ENCODE measurements at places on chromosomes 16 and 17.

DNA sequence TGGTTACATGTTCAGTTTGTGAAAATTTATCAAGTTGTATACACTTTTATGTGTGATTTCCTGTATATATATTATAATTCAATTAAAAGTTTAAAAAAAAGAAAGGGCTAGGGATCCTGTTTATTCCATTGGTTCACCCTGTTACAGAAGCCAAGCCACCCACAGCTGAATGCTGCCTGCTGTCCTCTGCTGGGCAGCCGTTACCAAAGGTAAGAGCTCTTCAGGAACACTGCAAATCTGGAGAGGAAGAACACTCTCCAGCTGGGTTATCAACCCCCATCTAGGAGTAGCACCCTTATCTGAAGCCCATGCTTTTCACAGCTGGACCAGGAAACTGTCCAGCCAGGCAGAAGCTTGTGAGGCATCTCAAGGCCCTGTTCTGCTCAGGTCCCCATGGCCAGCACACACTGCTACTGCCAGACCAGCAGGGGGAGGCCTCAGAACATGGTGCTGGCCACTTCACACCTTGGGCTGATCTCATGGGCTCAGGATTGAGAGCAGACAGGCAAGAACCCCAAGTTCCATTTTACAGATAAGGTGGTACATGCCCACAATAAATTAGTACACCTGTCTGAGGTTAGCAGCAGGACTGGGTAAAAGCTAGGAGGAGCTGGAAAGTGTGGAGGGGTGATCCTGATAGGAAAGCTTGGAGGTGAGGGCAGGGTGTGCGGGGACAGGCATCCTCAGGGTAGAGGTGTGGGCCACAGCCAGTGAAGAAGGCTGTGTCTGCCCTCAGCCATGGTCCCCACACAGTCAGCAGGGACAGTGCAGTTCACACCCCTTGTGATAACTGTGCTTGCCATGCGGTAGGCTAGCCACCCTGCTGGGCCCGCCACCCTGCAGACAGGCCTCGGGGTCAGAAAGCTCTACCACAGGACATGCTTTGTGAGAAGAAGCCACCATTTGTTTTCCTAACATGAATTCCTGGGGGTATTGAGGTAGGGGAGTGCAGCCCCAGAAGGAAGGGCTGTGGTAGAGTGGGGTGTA, 54.3 kb upstream of the SREBF1 start:
- DNase-seq = no peak

DNA sequence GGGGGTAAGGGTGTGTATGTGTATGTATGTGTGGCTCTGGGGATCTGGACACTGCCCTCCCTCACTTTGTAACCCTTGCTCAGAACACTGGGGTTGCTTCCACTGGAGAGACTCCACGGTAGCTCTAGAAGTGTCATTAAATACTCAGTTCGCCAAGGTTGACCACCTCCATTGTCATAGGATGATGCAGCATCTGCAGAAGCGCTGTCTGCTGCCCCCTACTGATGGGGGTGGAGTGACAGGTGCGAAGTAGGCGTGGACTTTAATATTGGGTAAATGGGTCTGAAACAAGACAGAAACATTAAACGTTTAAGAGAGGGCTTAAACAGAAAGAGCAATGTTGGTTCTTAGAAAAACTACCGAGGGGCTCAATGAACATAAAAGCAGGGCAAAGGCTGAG, 35.5 kb upstream of the STAC2 start:
- no peak for DNase-seq

DNA sequence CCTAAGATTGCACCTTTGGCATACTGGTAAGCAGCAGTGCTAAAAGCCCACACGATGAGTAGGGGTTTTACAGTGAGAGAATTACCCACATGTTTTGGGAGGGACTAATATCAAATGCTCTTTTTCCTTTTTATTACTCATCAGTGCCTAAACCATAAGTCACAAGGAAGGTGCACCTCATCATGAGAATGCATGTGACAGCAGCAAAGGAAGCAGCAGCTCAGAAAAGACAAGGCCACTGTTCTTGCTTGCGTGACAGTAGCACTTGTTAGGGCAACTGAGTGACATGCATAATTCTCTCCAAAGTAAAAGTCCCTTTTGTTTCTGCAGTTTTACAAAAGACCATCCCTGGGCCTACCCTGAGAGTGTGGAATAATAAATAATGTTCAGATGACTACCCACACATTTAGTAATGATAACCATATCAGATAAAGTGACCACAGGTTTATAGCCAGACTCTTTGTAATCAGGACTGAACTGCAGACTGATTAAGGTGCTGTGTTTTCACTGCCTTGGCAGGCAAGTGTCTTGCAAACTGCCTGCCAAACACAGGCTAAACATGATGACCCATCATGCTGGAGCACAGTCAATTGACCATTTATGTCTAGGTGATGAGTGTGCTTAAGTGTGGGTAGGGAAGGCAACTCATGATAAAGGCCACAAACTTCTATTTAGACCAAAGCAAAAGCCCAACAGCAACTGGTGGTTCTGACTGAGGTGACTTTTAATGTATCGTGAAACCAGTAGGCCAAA, 1751.4 kb downstream of the TP53TG3F start:
- DNase-seq = no peak

GRCh38 chr17:4744999-4745969, 5.6 kb upstream of the CXCL16 start:
- no peak for DNase-seq

GRCh38 chr17:45828171-45828570, 16.5 kb upstream of the SPPL2C start:
- DNase-seq = no peak

GRCh38 chr16:15576960-15577958, 65.7 kb downstream of the MARF1 start:
- no peak for DNase-seq

GRCh38 chr16:49828533-49829267, 27.2 kb downstream of the ZNF423 start:
- no peak for DNase-seq

DNA sequence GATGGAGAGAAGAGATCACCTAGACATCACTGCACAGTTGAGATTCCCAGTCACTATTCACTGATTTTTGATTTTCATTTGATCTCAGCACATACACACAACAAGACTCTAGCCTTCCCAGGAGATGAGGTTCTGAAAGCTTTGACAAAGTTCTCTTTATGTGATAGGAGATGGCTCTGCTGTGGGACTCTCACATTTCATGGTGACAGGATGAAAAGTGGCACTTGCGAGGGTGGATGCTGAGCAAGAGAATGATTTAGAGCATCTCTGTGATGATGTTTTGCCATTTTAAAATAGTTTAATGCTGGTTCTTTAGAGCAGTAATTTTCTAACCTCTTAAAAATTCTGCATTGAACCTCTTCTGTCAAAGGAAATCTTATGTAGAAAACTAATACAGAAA, 113.3 kb upstream of the CA10 start:
- DNase-seq = no peak

All from stimulated activated CD4-positive, alpha-beta T cell treated with anti-CD3 and anti-CD28 coated beads, Interleukin-12 subunit alpha, Interleukin-12 subunit beta, amount 100 ng/mL, for 24 hours (primary cell).